ENCODE measurements at places on chromosomes 11 and 22.

DNA sequence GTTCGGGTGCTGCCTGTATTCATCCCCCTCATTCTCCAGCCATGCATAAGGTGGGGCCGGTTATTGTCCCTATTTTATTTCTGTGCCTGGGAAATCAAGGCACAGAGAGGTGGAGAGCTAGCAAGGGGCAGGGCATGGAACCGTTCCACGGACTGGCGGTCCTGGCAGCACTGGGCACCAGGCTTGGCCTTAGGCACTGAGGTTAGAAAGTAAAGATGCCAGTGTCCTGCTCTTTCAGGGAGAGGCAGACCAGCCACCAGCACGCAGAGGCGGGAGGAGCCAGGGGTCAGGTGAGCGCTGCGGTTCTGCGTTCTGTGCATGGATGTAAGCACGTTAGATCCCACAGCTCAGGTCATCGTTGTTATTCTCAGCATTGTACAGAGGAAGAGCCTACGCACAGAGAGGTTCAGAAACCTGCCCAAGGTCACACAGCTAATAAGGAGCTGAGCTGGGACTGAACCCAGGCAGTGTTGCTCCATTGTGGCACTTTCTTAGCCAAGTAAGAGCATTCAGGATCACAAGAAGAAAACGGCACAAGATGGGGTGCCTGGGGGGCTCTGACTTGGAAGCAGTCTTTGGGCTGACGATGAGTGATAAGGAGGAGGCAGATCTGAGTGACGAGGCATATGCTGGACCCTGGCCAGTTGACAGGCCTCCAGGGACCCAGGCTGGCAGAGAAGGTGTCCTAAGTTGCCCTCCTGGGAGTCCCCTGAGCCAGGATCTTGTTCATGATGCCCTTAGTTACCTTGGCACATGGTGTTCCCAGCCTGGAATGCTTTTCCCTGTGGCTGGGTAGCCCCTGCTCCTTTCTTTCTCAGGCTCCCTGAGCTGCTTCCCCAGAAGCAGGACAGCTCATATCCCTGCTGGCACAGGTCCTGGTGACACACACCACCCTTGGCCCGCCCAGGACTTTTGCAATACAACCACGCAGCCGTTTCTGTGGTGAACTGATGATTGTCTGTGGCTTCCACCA lies 41.1 kb downstream of the OSBPL5 start:
- DNase-seq = no peak

DNA sequence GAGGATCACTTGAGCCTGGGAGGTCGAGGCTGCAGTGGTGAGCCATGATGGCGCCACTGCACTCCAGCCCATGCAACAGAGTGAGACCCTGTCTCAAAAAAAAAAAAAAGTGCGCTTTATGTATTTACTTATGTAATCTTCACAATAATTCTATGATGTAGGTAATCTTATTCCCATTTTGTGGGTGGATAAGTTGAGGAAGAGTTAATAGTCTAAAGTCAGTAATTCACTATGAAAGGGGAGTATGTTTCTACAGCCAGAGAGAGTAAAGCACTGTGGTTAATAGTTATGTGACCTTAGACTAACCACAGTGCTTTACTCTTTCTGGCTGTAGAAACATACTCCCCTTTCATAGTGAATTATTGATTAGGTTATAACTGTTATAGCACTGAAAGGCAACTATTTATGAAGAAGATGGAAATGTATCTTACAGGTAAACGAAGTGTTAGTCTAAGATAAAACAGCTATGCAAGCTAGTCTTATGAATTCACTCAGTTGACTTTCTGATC lies 11.9 kb downstream of the CTR9 start:
- no peak for DNase-seq

DNA sequence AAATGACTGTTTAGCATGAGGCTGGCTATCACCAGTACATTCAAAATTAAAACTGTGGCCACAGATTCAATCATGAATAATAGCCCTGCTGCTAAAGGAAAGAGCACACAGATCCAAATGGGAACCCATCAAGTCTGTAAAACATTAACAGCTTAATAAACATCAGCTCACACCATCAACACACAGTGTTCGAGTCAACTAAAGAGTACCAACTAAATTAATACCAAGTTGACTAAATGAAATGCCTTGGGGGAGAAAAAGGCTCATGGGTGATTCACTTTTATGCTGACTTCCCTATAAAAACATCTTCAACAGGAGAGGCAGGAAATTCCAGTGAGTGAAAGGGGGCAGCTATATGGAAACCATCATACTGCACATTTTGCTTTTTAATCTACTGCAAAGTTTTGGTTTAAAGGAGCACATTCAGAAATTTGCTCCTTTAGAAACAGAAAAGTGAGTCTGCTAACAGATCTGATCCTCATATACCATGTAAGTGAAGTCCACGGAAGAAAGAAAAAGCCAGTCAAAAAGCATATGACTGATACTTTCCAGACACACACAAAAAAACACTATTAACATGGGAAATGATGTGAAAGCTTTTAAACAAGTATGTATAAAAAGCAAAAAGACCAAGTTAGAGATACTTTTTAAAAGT lies 16.3 kb downstream of the LGR4 start:
- no peak for DNase-seq

GRCh38 chr11:66762088-66762487 lies 33.1 kb upstream of the SPTBN2 start:
- no peak for DNase-seq

DNA sequence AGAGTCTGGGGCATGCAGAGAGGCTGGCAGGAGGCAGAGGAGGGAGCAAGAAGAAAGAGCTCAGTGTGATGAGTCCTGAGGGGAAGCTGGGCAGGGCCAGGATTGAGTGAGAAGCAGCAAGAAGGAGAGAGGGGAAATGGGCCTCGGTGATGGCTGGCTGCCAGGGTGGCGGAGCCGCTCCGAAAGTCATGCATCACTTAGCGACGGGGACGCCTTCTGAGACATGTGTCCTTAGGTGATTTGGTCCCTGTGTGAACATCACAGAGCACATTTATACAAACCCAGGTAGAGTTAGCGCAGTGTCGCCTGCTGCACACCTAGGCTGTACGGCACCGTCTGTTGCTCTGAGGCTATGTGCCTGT lies 15.1 kb downstream of the TBC1D22A start:
- DNase-seq = no peak

- no peak for DNase-seq
Observed at GRCh38 chr11:99325847-99326246, 305.1 kb downstream of the CNTN5 start.

DNA sequence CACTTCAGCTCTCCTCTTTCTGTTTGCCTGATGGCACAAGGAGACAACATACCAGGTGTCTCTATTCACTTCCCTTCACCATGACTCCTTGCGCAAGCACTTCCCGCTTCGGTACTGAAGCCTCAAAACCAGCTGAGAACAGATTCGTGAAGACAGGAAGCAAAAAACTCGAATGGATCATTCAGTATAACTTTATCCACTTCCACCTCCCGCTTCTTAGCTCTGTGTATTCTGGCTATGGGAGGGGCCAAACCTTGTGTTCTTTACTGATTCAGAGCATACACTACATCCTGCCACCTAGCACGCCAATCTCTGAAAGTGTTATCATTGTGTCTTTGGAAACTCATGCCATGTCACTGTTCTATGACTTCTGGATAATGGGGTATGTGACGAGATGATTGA lies 62.2 kb upstream of the ADA2 start:
- DNase-seq = no peak

Measured in activated T-helper 1 cell treated with anti-CD3 and anti-CD28 coated beads, Interleukin-2, amount 50 U/mL, for 16 hours (primary cell).